KBM-7 (cell line): ENCODE measurements at places on chromosomes 2 and 18.
A peak's percentile ranks its signal among the peaks of the same experiment; 100 is the strongest.

- no peak for DNase-seq
Measured at GRCh38 chr2:19973466-19973865, 16.4 kb downstream of the WDR35 start.

DNA sequence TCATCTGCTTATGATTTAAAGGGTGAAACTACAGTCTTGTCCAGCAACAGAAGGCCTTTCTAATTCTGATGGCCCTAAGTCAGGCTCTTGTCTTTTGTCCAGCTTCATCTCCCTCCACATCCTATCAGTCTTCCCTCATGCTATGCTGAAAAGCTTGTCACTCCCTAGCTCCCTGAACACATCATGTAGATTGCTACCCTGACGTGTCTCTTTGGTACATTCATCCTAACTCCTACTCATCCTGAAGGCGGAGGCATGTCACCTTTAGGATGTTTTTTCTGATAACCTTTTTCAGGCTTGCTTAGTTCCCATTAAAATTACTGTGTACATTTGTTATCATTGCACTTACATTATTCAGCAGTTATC is 78.4 kb upstream of the ARL5A start:
- no peak for DNase-seq

- no peak for DNase-seq
Measured at GRCh38 chr18:56210520-56210919, 427.9 kb downstream of the TXNL1 start.

DNA sequence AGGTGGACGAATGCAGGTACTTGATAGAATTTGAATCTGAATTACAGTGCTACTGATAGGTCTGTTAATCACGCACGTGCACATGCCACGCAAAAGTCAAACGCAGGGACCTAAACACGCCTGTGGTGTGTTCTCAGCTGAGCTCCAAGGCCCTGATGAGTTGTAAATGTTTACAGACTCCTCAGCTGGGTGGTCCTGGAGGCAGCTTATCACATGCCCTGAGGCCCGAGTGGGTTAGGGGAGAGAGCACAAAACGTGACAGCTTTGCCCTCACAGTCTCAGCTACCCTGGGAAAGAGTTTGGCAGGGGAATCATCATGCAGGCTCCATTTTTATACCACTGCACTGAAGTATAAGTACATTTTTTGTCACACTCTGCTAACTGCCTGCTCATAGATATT is 68.3 kb upstream of the FAM110C start:
- no peak for DNase-seq

- DNase-seq = peak; percentile 97
Measured at GRCh38 chr2:197198890-197199289, 111.7 kb downstream of the ANKRD44 start.

GRCh38 chr2:199784512-199784911 is 66.5 kb downstream of the FTCDNL1 start:
- no peak for DNase-seq
